ENCODE measurements at places on chromosomes 16 and 17.

- no peak for DNase-seq
Measured at GRCh38 chr17:74678541-74678940, 34.2 kb downstream of the CD300LF start.

GRCh38 chr17:2018716-2019510, 6.2 kb downstream of the RTN4RL1 start:
- DNase-seq, result no peak

- no peak for DNase-seq
Measured at GRCh38 chr17:63516910-63517824, 6.0 kb upstream of the KCNH6 start.

DNA sequence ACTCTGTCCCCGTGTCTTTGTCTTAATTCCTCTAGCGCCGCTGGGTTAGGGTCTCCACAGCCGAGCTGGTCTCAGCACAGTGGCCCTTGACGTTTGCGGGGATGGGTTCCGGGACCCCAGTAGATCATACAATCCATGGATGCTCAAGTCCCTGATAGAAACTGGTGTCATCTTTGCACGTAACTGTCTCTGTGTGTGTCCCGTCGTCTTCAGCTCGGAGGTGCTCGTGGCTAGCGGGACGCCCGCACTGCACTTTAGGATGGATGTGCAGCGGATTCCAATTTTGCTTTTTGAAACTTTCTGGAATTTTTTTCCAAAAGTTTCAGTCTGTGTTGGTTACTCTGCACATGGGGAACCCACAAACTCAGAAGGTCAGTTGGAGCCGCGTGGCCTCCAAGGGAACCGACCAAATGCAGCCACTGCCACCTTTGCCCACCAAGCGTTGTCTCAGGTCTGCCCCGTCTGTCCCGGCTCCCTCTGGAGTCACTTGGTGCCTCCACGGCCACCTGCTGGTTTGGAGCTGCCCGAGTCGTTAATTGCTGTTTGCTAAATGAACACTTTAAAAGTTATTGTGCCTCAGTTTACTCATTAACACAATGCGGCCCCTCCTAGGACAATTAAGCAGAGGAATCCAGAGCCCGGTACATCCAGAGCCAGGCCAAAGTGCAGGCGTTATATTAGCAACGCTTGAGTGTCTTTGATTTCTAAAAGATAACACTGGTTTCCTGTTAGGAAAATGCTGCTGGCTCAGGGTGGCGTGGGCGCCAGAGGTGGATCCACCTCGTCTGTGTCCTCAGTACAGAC, 5.3 kb upstream of the DPEP1 start:
- no peak for DNase-seq

GRCh38 chr17:73323409-73324159, 11.8 kb upstream of the CDC42EP4 start:
- no peak for DNase-seq

DNA sequence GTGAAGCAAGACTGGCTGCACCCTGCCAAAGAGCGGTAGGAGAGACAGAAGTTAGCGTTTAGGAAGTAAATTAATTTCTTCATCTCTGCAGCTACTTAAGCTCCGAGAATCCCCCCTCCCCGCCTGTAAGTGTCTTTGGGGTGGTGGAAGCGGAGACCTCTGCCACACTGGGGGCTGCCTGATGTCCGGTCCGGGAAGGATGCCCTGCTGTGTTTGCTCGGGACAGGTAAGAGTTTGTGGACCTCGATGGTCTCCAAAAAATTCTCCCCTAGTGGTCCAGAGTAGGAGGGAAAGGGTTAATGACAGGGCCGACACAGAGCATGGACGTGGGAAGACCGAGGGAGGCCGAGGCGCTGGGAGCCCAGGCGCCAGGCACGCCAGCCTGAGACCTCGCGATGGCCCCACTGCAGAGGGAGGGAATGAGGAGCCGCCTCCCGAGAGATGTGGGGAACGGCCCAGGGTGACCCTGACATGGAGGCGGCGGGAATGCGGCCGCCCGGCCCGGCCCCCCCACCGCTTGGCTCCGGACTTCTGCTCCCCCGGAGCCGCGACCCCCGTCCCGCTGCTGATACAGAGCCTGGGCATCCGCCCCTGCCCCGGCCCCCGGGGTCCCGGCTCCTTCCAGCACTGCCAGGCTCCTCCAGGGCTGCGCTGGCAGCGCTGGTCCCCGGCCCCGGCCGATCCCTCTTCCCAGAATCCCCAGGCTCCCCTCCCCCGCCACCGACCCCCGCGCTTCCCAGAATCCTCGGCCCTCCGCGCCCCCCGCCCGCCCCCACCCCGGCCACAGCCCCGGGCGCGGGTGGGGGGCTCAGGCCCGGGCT, 680 bp downstream of the ZNF629 start:
- no peak for DNase-seq

- DNase-seq, result no peak
Measured at GRCh38 chr17:74964988-74965622, 7.5 kb downstream of the HID1 start.

Measured in bone marrow (tissue), 2 donors.